Activated CD4-positive, alpha-beta T cell treated with anti-CD3 and anti-CD28 coated beads for 24 hours (primary cell): ENCODE measurements at places on chromosomes 5 and 9.

DNA sequence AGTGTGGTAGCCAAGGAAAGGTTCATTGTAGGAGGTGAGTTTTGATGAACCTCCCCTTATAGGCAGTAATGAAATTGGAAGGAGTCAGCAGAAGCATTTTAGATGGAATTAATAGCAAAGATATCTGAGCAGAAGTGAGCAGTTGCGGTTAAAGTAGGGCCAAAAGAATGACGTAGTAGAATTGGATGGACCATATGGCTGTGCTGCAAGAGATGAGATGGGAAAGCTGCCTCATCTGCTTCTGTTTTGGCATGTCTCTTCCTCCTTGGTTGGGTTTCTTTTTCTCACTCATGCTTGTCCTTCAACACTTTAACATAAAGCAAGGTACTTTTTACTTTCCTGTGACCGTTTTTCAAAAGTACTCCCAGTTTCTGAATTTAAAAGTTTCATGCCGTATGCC, 55.8 kb downstream of the AQP7 start:
- DNase-seq = no peak

DNA sequence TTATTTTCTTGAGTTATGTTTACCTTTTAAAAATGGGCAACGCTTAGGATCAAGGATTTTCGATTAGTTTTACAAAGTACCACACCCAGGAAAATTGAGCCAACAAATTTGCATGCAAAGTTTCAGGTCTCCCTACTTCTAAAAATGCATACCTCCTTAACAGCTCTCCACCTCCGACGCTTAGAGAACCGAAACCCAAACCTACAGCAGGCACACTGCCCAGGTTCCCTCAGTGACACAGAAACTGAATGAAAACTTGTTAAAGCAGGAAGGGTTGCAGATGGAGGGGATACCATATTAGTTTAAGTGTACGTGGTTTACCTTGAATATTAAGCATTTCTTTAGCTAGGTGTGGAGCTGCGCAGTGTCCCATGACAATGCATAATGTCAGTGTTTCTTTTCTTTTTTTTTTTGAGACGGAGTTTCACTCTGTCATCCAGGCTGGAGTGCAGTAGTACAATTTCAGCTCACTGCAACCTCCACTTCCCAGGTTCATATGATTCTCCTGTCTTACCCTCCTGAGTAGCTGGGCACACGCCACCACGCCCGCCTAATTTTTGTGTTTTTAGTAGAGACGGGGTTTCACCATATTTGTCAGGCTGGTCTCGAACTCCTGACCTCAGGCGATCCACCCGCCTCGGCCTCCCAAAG, 1.6 kb upstream of the SUB1 start:
- DNase-seq = peak; percentile 18

DNA sequence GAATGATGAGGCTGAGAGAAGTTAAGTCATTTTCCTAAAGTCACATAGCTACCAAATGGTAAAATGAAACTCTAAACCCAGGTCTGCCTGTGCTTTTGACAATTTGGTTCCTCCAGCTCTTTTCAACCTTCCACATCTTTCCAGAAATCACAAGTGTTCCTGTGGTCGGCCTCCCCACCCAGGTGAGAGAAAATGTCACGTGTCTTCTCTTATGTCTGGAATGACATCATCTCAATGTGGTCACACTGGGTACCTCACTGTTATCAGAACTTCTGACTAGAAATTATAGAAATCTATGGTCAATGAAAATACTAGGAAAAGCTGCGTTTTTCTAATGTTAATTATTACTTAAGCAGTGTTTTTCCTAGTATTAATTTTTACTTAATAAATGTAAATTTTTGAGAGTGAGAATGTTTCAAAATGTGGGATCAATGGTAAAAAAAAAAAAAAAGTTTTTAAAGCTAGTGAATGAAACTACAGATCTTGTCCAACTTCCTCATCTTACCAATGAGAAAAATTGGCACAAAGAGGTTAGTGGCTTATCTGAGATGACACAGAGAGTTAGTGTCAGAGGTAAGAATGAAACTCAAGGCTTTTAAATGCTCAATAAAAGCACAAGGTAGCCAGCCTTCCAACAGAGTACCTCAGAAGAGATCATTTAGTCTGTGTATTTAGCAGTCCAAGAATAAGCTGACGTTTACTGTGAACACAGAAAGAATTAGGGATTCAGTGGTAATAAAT, 228.7 kb upstream of the NR4A3 start:
- DNase-seq = no peak

- DNase-seq = no peak
Observed at GRCh38 chr9:27276193-27277030, 20.5 kb downstream of the EQTN start.

DNA sequence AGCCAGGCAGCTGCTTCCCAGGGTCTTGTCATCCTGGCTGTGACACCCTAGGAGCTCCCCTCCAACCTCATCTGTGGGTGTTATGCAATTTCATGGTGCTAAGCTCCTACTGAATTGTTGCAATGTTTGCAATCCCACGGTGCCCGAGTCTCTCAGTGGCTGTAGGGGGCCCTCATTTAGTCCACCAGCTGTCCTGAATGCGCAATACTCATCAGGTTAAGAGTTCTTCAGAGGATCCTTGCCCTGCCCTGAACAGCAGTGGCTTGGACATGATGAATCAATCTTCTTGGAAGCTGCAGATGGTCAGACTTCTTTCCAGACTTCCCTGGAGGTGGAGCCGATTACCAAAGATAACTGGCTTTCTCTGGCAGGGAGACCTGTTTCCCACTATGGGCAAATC, 584.1 kb downstream of the CCDC171 start:
- DNase-seq = no peak
